ENCODE measurements at places on chromosomes 7 and 10.

DNA sequence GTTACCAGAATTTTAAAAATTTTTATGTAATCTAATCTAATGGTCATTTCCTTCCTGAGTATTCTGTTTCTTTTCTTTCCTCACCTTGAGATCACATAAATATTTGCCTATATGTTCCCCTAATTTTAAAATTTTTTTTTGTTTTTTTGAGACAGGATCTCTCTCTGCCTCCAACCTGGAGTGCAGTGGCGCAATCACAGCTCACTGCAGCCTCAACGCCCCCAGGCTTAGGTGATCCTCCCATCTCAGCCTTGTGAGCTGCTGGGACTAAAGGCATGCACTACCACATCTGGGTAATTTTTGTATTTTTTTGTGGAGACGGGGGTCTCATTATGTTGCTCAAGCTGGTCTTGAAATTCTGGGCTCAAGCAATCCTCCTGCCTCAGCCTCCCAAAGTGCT, 4.1 kb upstream of the PROSER2 start:
- no peak for DNase-seq

DNA sequence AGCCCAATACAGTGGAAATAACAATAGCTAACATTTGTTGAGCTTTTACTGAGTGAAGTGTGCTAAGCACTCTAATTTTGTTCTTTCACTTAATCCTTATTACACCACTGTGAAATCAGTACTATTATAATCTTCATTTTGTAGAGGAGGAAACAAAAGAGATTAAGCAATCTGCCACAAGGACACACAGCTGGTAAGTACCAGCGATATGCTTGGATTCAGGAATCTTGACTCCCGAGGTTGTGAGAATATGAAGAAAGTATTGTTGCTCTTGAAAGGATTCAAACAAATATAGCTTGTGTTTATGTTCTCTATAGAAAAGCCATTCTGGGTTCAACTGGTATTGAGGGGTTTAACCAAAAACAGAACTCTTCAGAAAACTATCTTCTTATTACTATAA, 93.7 kb upstream of the HECTD2 start:
- no peak for DNase-seq

GRCh38 chr7:13933536-13933935, 55.9 kb downstream of the ETV1 start:
- DNase-seq = no peak

DNA sequence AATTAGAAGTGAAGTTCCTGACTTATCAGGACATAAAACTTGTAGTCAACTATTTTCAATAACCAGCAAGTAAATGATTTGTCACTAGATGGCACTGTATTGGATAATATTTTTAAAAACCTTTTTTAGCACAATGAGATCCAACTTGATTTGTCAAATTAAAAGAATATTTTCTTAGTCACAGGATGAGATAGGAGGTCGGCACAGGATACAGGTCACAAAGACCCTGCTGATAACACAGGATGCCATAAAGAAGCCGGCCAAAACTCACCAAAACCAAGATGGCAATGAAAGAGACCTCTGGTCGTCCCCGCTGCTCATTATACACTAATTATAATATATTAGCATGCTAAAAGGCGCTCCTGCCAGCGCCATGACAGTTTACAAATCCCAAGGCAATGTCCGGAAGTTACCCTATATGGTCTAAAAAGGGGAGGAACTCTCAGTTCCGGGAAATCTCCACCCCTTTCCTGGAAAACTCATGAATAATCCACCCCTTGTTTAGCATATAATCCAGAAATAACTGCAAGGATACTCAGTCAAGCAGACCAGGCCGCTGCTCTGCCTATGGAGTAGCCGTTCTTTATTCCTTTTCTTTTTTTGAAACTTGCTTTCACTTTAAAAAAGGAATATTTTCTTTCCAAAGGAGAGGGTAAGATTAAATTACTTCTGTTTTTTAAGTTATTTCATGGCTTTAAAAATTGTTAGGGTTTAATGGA, 255.7 kb upstream of the MKLN1 start:
- DNase-seq = no peak

GRCh38 chr7:130366564-130366963, 13.7 kb upstream of the CPA1 start:
- no peak for DNase-seq

DNA sequence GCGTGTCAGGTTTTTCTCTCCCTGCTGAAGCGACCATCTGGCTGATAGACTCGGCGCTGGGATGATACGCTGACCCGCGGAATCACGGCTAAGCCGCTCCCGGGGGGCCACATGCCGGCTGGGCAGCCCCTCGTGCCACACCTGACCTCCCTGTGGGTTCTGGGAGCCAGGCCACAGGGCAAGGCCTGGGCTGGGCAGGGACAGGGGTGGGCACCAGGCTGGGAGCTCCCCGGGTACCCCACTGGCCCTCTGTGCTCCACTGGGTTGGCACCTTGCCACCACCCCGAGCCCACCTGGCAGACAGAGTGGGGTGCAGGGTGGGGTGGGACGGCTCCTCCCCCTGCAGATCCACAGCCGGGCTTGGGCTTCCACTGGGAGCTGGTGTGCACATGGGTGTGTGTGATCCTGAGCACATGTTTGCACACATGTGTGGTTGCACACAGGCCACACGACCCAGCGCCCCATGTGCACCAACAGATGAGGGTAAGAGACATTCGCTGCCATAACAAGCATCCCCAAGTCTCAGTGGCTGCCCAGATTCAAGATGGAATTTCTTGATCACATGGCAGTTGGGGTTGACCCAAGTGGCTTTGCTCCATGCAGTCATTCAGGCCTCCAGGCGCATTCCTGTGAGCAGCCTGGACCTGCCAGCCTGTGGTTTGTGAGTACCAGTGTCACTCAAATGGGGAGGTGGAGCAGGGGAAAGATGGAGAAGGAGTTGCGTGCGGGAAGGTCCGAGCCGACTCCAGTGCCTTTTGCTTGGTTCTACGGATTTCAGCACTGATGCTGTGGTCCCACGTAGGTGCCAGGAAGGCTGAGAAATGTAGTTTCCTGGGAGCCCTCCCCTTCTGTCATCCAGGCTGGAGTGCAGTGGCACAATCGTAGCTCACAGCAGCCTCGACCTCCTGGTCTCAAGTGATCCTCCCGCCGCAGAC, 79.7 kb downstream of the UNCX start:
- DNase-seq = no peak

DNA sequence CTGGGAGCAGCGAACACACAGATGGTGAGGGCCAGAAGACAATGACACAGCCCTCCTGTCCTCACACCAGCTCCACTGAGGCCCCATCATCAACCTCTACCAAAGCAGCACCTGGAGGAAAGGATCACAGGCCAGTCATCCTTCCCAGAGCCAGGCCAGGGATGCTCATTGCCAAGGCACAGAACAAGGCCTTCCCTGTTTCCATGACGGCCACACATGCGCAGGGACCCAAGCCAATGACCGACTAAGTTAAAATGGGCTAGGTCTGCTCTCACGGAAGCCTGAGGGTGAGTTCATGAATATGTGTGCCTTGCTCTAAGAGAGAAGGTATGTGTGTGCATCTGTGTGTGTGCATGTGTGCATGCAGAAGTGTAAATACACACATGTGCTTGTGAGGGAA, 39.6 kb downstream of the COBL start:
- DNase-seq = no peak

- no peak for DNase-seq
These were observed 49.4 kb downstream of the DNAJC1 start for GRCh38 chr10:21954132-21954531.

DNA sequence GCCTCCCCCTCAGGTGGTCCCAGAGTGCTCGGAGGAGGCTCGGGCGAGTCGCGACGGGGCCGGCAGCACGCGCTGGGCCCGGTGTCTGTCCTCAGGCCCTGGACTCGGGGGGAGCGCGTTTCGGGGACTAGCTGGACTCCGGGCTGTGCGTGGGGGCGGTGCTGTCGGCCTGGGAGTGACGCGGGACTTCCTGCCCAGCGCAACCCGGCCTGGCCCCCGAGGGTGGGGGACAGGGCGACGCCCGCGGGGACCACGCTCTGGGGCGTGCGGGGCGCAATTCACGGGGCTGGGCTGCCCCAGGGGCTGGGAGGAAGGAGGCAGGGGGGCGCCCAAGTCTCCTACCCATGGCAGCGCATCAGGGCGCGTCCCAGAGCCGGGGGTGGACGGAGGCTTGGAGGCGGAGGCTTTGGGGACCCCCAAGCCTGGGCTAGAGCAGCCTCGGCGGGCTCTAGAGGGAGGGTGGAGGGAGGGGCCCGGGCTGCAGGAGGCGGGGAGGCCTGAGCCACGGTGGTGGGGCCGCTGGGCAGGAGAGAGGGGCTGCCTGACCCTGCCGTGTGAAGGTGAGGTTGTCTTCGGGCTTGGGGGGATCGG, 2.3 kb upstream of the VENTX start:
- DNase-seq = no peak

DNA sequence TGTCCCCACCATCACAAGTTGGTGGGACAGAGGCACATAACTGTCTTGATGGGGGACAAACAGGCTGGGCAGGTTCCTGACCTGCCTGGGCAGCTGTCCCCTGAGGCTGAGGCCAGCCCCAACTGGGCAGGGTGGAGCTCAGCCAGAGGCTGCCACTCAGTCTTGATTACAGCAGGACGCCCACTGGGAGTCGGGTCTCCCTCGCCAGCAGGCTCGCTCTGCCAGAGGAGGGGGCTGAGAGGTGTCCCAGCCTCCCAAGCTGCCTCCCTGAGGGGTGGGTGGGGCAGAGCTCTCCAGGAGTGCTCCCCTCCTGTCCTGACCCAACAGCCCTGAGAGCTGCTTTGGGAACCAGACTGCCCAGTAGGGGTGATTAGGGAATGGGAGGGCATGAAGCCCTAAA, 1.8 kb upstream of the CAMK2G start:
- no peak for DNase-seq

- no peak for DNase-seq
These were observed 53.8 kb downstream of the PANK1 start for GRCh38 chr10:89591111-89591795.

DNA sequence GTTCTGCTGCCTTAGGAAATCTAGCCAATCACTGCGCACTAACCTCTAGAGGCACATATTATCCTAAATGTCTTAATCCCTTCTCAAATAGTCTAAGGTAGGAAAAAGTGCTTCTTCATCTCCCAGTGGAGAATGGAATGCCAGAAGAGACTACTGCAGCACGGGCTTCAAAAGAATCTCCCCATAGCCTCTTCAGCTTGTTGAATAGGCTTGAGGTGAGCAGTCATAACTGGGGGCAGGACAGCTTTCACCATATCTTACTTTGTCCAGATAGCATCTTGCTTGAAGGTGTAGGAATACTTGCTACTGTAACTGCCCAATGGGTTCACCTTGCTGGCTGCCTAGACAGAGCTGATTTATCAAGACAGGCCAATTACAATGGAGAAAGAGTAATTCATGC, 88.8 kb downstream of the MBL2 start:
- DNase-seq = no peak

- DNase-seq = no peak
These were observed 23.3 kb downstream of the CPXM2 start for GRCh38 chr10:123868038-123869019.

DNA sequence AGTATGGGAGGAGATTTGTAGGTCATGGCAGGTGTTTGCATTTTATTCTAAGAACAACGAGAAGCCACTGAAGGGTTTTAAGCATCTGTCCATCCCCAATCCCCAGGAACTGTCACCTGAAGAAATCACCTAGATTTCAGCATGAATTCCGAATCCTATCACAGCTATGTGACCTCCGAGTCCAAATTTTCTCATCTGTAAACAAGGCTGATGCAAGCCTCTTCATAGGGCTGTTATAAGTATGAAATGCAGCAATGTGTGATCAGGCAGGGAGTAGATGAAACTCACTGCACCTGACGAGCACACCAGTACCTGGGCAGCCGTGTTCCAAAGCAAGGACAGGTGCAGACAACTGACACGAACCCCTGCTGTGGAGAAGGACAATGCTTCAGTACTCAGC, 14.0 kb downstream of the HABP2 start:
- no peak for DNase-seq

DNA sequence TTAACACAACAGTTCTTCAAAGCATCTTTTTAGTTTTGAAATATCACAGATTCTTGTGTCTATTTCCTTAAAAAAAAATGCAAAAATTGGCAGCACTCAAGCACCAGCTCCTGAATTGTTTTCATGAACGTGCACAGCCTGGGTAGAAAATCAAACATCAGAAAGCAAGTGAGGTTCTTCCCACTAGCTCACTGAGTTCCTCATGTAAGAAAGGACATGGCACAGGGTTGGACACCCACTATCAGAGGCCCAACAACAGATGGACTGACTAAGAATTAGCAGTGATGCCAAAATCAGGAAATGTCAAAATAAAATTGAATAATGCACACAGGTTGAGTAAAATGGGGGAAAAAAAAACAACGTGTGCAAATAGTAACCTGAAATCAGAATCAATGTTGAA, 146.8 kb downstream of the PCLO start:
- no peak for DNase-seq

DNA sequence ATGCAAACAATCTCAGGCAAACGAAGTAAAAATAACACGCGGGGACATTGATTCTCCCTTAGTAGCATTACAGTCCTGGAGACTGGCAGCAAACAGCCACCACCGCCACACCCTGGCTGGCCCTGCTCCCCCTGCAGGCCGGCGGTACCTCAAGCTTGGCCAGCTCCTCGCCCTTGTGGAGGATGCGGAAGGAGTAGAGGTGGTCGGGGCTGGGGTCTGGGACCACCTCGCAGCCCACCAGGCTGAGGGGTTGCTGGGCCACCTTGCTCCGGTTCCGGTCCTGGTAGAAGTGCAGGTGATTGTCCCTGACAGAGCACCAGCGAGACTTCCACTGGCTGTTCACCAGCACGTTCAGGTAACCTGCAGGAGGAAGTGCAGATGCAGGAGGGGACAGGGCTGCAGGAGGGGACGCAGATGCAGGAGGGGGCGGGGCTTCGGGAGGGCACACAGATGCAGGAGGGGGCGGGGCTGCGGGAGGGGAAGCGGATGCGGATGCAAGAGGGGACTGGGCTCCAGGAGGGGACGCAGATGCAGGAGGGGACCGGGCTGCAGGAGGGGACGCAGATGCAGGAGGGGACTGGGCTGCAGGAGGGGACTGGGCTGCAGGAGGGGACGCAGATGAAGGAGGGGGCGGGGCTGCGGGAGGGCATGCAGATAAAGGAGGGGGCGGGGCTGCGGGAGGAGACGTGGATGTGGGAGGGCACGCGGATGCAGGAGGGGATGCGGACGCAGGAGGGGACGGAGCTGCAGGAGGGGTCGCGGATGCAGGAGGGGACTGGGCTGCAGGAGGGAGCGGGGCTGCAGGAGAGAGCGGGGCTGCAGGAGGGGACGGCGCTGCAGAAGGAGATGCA, 65.7 kb downstream of the VWA2 start:
- peak; percentile 16 for DNase-seq

- DNase-seq = no peak
These were observed 52.6 kb downstream of the TRRAP start for GRCh38 chr7:98930921-98931320.

DNA sequence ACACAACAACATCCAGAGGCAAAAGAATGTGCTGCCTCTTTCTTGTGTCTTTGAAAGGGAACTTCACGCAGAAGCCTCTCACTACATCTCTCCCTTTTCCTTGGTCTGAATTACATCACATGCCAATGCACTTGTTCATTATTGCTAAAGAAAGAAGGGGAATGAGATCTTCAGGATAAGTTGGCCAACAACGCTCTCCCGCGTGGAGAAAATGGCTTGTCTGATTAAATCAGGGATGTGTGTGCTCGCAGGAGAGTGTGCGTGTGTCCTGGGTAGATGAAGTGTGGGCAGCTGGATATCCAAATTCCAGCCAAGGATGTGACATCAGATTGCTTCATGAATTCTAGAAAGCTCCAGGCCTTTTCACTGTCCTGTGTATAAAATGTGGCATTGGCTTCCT, 541.6 kb upstream of the FZD8 start:
- DNase-seq = no peak
